CD4-positive, alpha-beta memory T cell (primary cell): ENCODE measurements at places on chromosomes 1 and 21. TPM values are rescaled to one million over a fixed set of nuclear protein-coding genes. Genes with fewer than 3 reads are reported as not detected.
A peak's percentile ranks its signal among the peaks of the same experiment; 100 is the strongest.

DNA sequence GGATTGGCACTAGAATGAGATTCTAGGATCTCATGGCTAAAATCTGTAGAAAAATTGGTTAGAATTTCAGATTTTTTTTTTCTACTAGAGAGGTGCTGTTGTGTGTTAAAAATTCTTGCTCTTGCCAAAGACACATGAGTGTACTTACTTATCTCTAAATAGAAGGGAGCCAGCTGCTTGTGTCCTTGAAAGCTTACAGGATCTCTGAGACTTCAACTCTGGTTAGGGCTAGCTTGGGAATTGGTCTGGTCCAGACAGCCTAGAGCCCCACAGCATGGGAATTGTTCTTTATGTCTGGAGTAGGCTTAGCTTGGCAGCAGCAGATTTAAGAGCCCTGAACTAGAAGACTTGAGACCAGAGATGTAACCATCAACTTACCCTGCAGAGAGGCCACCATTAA lies 37.3 kb downstream of the MACO1 start:
- no peak for DNase-seq
- H3K27me3 ChIP-seq = no peaks in the 10 kb centered on the region
- no peak overlapping the region for H3K4me3 ChIP-seq
- no peaks in the 10 kb centered on the region for H3K36me3 ChIP-seq

DNA sequence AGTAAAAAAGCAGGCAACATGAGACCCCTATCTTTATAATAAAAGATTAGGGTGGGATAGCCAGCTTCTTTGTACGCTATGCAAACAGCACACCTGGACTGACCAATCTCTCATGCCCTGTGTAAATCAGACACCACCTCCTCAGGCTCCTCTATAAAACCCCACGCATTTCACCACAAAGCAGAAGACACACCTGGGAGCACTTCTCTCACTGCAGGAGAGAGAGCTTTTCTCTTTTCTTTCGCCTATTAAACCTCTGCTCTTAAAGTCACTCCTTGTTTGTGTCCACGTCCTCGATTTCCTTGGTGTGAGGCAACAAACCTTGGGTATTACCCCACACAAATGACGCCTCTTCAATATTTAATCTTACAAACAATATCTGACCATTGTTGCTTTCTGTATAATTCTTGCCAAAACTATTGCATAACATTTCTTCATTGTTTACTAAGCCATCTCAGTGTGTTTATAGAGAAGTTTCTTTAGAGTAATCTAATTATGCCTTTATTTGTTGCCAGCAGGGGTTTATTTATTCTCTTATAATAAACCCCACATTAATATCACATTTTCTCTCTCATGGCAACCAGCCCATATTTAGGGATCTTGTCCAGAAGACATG lies 31.6 kb upstream of the NUF2 start:
- H3K4me3 ChIP-seq = no peak overlapping the region
- H3K36me3 ChIP-seq = no peaks in the 10 kb centered on the region
- H3K4me1 ChIP-seq = no peaks in the 10 kb centered on the region
- no peak overlapping the region for H3K27ac ChIP-seq

- no peak overlapping the region for H3K27ac ChIP-seq
- H3K4me1 ChIP-seq = no peaks in the 10 kb centered on the region
- no peak for DNase-seq
- no peaks in the 10 kb centered on the region for H3K27me3 ChIP-seq
- peaks cover 36% of the 10 kb centered on the region for H3K36me3 ChIP-seq
Measured at GRCh38 chr1:108780937-108781574, 34.6 kb downstream of the STXBP3 start.

DNA sequence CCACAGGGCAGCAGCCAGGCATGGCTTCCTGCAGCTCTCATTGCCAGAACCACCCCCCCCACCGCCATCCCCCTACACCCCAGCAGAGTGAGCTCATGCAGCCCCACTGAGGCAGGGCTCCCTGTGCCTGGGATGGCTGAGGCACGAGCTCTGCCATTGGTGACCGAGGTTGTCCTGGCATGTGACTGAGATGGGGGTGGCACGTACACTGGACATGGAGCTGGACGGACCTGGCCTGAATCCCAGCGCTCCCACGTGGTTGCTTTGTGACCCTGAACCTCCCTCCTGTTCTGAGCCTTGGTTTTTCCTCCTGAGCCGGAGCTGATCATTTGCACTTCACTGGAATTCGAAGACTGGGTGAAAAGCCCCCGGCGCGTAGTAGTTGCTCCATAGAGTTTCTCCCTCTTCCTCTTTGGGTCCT lies 28.3 kb downstream of the ALPL start:
- no peaks in the 10 kb centered on the region for H3K36me3 ChIP-seq
- H3K4me3 ChIP-seq = no peak overlapping the region
- no peaks in the 10 kb centered on the region for H3K27me3 ChIP-seq
- no peaks in the 10 kb centered on the region for H3K4me1 ChIP-seq

GRCh38 chr1:7178741-7179140 lies 393.5 kb downstream of the CAMTA1 start:
- no peak overlapping the region for H3K4me3 ChIP-seq
- H3K27me3 ChIP-seq = no peaks in the 10 kb centered on the region
- no peak overlapping the region for H3K27ac ChIP-seq
- no peaks in the 10 kb centered on the region for H3K4me1 ChIP-seq
- H3K36me3 ChIP-seq = no peaks in the 10 kb centered on the region

GRCh38 chr1:33171977-33172813 lies 9.6 kb downstream of the TRIM62 start:
- H3K36me3 ChIP-seq = peaks cover 13% of the 10 kb centered on the region
- no peak overlapping the region for H3K27ac ChIP-seq
- no peak overlapping the region for H3K4me3 ChIP-seq
- peaks cover 7% of the 10 kb centered on the region for H3K4me1 ChIP-seq
- no peaks in the 10 kb centered on the region for H3K27me3 ChIP-seq

GRCh38 chr1:172960454-172961208 lies 90.1 kb downstream of the TNFSF18 start:
- H3K27me3 ChIP-seq = no peaks in the 10 kb centered on the region
- no peaks in the 10 kb centered on the region for H3K36me3 ChIP-seq
- H3K4me3 ChIP-seq = no peak overlapping the region
- DNase-seq = no peak

- no peak for DNase-seq
- no peaks in the 10 kb centered on the region for H3K36me3 ChIP-seq
- H3K27me3 ChIP-seq = no peaks in the 10 kb centered on the region
- no peak overlapping the region for H3K4me3 ChIP-seq
- H3K4me1 ChIP-seq = no peaks in the 10 kb centered on the region
Measured at GRCh38 chr1:222525951-222526350, 22.0 kb downstream of the HHIPL2 start.

GRCh38 chr1:89905395-89906058 lies 84.7 kb downstream of the LRRC8D start:
- DNase-seq = no peak
- no peaks in the 10 kb centered on the region for H3K36me3 ChIP-seq
- peaks cover 6% of the 10 kb centered on the region for H3K4me1 ChIP-seq
- no peak overlapping the region for H3K4me3 ChIP-seq

GRCh38 chr21:33936301-33937038 lies 20.9 kb upstream of the ATP5PO start:
- H3K27me3 ChIP-seq = no peaks in the 10 kb centered on the region
- peak overlapping the region; percentile 67 for H3K27ac ChIP-seq
- H3K4me1 ChIP-seq = peaks cover 90% of the 10 kb centered on the region
- H3K36me3 ChIP-seq = no peaks in the 10 kb centered on the region

FOXO6 gene
- total RNA-seq = not detected

- H3K4me1 ChIP-seq = no peaks in the 10 kb centered on the region
- H3K4me3 ChIP-seq = no peak overlapping the region
- no peaks in the 10 kb centered on the region for H3K27me3 ChIP-seq
- no peaks in the 10 kb centered on the region for H3K36me3 ChIP-seq
Measured at GRCh38 chr1:47638713-47639112, 200.9 kb downstream of the FOXD2 start.

- no peaks in the 10 kb centered on the region for H3K36me3 ChIP-seq
- no peaks in the 10 kb centered on the region for H3K27me3 ChIP-seq
- no peak overlapping the region for H3K4me3 ChIP-seq
- no peaks in the 10 kb centered on the region for H3K4me1 ChIP-seq
- no peak overlapping the region for H3K27ac ChIP-seq
- no peak for DNase-seq
Measured at GRCh38 chr1:201360901-201361651, 16.4 kb downstream of the TNNT2 start.

DNA sequence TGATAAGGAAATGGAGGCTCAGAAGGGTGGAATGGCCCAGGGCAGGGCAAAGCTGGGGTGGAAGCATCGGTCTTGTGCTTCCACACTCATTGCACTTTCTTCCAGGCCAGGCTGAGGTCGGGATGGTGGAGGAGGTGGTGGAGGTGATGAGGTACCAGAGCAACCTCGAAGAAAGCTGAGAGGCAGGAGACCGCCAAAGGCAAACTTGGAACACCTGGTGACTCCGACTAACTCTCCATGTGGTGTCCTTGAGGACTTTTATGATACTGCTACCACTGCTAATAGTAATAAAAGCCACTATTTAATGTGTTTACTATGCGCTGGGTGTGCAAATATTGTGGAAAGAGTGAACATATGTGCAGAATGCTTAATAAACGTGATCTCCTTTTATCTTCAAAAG lies 16.9 kb upstream of the BTG2 start:
- H3K27me3 ChIP-seq = no peaks in the 10 kb centered on the region
- H3K4me1 ChIP-seq = peaks cover 61% of the 10 kb centered on the region
- H3K36me3 ChIP-seq = no peaks in the 10 kb centered on the region
- H3K27ac ChIP-seq = peak overlapping the region; percentile 97
